ENCODE measurements at places on chromosomes 2 and 18.

GRCh38 chr18:28728891-28729290 is 552.0 kb upstream of the CDH2 start:
- DNase-seq, result no peak

GRCh38 chr2:18896125-18896764 is 306.9 kb upstream of the NT5C1B start:
- DNase-seq, result no peak

GRCh38 chr2:138445227-138445626 is 56.3 kb upstream of the SPOPL start:
- no peak for DNase-seq

DNA sequence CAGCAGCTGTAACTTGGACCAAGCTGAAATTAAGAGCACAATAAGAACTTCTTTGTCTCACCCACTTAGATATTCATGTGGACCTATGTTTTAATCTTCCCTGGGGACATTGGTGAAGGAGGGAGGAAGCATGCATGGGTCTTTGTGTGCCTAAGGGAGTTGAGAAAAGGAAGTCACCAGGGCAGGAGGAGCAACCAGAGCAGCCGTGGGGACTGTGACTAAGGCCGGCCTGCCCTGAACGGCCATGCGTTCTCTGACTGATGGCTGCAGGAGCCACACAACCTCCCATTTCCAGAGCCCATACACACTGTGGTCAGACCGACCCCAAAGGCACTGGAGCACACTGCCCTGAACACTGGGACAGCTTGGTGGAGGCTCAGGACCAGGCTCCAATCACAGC is 43.7 kb upstream of the SLC35G4 start:
- DNase-seq, result no peak

DNA sequence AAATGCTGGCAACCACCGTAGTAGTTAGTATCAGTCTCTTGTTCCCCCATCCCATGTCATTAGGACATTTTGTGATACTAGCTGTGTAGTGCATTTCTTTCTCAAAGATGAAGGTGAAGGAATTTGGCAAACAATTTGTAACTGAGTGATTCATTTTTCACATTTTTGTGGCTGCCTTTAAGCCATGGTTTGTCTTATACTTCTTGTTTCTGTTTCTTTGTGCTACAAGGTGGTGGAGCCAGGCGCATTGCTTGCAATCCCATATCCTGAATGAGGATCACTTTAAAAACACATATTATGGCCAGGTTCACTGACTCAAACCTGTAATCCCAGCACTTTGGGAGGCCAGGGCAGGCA is 40.6 kb downstream of the GPD2 start:
- DNase-seq, result no peak

- DNase-seq, result peak; percentile 28
These were observed 1.4 kb upstream of the PLCL1 start for GRCh38 chr2:197803033-197803444.

- no peak for DNase-seq
These were observed 1.1 kb upstream of the FRZB start for GRCh38 chr2:182867426-182868053.

GRCh38 chr2:37809525-37809924 is 115.6 kb upstream of the RMDN2 start:
- DNase-seq, result no peak

DNA sequence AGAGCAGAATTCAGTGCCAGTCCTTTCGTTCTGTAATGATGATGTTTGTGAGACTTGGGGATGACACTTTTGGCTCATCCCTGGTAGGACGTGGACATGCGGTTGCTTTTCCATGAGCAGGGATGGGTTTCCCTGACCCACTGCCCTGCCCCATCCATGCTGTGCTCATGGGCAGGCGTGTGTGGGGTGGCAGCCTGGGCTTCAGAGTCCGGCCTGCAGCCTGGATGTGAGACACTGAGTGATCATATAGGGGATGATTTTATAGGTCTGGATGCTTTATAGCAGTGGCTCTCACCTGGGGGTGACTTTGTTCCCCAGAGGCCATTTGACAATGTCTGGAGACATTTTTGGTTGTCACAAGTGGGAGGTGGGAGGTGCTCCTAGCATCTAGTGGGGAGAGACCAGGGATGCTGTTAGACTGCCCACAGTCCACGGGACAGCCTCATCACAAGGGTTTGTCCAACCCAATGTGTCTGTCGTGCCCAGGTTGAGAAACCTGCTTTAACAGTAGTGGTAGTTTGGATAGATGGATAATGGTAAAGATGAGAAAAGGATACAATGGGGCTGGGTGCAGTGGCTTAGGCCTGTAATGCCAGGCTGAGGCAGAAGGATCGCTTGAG is 38.9 kb downstream of the LDLRAD4 start:
- no peak for DNase-seq

GRCh38 chr2:107276034-107276433 is 390.1 kb upstream of the ST6GAL2 start:
- DNase-seq, result no peak

DNA sequence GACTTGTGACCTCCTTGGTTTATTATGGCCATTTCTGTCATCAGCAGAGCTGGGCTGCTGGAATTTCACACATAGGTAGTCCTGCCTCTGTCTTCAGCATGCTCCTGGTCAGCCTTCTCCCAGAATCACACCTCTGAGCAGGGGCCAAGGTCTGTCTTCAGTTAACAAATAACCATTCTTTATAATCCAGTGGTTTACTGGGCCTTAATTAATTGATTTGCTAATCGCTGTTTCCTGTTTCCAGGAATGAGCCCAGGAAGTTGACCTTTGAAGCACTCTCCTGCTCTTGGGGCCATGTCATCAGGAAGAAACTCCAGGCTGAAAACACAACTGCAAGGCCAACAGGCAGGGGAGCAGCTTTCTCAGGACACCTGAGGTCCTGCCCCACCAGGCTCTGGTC is 278.5 kb downstream of the SRBD1 start:
- DNase-seq, result no peak

GRCh38 chr2:5969303-5969702 is 277.1 kb downstream of the SOX11 start:
- DNase-seq, result no peak

DNA sequence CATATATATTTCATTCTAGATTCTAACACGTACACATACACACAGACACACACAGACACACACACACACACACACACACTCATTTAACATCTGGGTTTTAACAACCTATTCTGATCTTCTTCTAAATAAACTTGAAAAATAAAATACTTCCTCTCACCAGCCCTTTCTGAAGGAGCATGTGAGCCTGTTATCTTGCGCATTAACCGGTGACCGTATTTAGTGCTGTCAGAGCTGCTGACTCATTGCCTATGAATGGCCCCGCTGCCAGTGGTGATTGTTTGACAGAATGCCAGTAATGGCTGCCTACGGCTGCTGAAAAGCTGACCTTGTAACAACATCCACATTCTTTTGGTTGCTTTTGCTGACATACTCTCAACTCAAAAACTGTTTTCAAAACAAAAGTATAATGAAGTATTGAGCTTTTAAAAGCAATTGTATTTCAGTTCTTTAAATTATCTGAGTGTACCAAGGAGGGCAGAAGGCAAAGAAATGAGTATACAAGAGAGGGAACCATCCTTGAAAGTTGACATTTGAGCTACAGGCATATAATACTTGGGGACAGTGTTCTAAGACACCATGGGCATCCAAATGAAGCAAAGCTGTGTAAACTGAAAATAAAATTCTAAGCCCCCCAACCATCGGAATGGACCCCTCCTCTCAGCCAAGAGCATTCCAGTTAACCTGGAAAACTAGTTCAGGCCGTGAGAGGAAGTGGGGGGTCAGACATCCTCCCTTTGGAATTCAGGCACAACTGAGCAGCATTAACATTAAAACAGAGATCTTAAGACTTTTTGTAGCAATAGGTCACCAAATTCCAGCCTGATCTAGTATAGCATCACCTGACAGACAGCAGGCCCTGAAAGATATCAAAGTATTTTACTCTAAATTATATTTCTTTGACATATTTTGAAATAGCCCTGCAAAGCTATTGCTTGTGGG is 50.2 kb upstream of the DTNA start:
- DNase-seq, result peak; percentile 75

DNA sequence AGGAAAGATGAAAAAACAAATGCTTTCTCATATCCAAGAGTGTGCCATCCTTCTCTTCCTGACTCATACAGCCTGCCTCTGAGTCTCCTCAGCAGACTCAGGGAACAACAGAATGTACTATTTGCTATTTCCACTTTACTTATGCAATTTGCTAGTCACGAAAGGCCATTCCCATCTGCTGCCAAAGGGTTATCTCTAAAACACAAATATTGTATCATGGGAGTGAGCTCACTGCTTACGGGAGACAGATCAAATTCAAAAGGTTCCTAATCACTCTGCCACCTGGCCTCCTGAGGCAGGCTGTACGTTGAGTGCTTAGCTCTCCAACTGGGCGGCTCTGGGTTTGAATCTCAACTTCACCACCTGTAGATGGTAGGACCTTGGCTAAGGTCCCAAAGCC is 92.0 kb downstream of the GAREM1 start:
- DNase-seq, result no peak

- DNase-seq, result no peak
These were observed 29.1 kb downstream of the RTP5 start for GRCh38 chr2:241898463-241899270.

GRCh38 chr18:62660691-62661090 is 54.6 kb upstream of the PHLPP1 start:
- no peak for DNase-seq

GRCh38 chr2:28602136-28602660 is 106.3 kb downstream of the PLB1 start:
- no peak for DNase-seq

- DNase-seq, result no peak
These were observed 24.4 kb upstream of the RAB12 start for GRCh38 chr18:8584798-8585197.

DNA sequence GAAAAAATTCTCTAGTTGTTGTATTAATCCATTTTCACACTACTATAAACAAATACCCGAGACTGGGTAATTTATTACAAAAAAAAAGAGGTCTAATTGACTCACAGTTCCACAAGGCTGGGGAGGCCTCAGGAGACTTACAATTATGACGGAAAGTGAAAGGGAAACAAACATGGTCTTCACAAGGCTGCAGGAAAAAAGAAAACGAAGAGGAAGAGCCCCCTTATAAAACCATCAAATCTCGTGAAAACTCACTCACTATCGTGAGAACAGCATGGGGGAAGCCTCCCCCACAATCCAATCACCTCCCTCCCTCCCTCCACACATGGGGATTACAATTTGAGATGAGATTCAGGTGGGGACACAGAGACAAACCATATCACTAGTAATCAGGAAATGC is 61.7 kb upstream of the SPTBN1 start:
- DNase-seq, result no peak

DNA sequence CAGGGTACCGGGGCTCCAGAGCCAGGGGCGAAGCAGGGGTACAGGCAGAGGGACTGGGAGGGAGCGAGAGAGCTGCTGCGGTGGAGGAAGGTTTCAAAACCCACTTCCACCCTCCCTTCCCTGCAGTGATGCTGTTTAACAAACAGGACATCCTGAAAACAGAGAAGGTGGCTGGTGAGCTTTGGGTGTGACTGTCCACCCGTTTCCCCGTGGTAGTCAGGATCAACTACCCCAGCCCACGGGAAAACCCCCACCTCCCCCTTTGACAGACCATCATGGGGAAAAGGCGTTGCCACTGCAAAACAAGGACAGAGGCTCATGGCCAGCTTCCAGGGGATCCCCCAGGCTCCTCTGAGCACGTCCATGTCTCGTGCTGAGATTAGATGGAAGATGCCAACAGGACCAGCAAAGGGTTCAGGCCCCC is 12.9 kb downstream of the TMEM185B start:
- no peak for DNase-seq

DNA sequence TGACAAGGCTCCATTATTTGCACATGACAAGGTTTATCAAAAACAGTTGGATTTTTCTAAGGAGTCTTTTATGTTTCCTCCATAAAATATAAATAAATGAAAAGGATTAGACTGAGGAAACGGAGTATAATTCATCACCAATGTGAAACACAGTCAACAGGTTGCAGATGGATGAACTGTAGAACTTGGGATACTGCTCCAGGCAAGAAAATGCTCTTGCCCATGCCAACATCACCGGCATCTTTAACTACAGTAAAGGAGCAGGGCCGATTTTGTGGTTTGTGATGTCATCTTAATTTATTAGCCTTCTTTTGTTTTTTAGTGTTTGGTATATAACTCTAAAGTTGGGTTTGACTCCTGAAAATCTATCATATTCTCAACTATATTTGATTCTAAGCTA is 577.3 kb downstream of the EPHA4 start:
- no peak for DNase-seq

- DNase-seq, result peak; percentile 7
These were observed 14.1 kb upstream of the ZDBF2 start for GRCh38 chr2:206260188-206261012.

- DNase-seq, result no peak
These were observed 125.4 kb upstream of the MYCN start for GRCh38 chr2:15814946-15815345.

DNA sequence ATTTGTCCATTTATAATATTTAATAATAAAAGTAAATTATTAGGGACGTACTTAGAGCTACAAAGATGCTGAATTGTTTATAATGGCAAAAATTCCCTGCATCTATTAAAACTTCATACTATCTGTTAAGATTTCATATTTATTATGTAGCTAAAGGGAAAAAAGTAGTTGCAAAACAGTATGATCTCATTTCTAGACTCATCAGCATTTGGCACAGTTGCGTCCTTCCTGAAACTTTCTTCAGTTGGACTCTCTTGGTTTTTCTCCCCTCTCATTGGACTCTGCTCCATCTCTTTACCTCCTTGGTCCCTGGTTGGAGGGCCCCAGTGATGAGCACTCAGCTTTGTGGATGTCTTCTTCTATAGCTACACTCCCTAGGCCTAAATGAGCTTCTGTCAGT is 99.6 kb downstream of the TMEM247 start:
- no peak for DNase-seq

DNA sequence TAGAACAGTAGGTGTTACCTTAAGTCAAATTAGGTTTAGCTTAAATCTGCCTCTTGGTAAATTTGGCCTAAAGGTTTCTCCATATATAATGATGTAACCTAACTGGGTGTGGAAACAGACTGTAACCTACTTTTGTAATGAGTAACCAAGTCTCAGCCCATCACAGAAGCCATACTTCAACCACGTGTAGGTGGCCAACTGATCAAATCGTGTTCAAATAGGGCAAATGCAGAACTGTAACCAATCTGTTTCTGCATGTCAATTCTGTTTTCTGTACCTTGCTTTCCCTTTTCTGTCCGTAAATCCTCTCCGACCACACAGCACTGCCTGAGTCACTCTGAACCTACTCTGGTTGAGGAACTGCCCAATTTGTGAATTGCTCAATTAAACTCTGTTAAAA is 34.0 kb upstream of the PLA2R1 start:
- DNase-seq, result no peak

- no peak for DNase-seq
These were observed 688.9 kb upstream of the ID2 start for GRCh38 chr2:7992612-7993602.

DNA sequence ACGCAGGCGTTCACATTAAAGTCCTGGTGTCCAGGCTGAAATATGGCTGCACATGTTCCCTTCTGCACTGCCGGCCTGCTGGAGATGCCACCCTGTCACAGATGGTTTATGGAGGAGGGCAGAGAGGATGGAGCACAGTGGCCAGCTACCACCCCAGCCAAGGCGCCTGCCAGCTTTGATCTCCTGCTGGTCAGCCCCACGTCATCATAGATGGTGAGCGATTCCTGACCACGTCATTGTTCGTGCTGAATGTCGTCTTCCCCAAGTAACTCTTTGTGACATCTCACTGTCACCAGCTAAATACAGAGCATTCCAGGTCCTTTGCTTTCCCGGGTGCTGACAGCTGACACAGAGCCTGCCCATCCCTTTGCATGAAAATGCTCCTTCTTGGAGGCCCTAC is 248.3 kb downstream of the TTC32 start:
- no peak for DNase-seq

All from Panc1 (cell line).